CD4-positive, alpha-beta T cell treated with Interleukin-6 at 100 ng/mL for 8 hours (primary cell): ENCODE measurements at places on chromosomes 1 and 21.

GRCh38 chr1:186473047-186473446 lies 12.1 kb upstream of the PDC start:
- no peak for DNase-seq

DNA sequence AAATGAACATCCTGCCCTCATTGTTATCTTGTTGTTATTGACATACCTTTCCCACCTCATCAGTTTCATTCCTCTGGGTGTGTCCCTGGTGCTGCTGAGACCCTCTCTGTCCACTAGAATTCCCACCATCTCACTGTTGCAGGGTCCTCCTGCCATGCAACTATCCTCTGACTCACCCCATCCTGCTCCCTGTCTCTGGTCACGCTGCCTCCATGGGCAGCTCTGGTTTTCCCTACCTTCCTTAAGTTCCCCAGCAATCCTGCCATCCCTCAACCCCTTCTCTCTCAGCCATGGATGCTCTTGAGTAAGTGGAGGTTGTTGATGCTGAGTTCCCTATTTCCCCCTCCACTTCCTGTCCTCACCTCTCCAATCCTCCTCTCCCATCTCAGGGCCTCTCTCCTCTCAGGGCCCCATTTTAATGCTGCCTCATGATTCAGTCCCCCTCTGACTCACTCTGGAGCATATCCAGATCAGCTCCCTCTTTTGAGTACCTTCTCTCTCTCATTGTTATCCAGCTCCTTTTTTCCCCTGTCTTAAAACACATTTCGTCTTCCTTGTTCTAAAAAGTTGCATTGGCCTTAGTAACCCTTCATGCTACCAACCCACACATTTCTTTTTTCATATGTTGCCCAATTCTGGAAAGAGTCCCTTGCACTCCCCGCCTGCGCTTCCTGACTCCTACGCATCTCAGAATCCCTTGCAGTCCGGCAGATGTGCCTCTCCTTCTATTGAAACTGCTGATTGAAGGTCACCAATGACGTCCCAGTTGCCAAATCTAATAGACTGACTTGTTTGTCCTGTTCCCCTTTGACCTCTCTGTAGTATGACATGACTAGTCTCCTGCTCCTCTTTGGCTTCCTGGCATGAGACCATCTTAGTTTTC lies 92.0 kb downstream of the CNIH3 start:
- DNase-seq = no peak

DNA sequence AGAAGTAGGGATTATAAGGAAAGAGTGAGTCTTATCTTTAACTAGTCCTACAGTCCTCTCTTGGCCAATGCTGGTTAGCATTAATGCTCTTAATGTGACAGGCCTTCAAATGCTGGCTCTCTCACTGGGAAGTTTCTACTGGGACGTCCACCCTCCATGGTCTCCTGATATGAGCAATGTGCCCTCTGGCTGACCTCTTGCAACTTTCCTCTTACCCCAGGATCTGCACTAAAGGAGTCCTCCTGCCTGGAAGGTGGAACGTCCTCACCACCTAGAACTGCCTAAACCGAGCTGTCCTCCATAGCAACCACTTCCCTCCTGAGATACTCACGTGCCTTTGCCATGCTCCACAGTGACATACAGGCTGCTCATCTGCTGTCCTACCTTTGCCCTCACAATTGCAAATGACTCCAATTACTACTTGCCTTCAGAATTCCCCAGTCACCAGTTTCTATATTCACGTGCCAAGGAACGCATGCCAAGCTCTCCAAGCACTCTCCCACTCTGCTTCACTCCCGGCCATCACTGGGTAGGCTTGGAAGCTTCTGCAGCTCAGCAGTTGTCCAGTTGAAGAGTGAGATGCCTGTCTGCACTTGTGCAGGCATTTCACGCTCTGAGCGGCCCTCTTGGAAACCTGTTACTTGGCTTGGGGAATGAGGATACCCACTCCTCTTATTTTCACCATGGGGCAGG lies 404.7 kb downstream of the RRAGC start:
- no peak for DNase-seq

GRCh38 chr1:238409191-238409850 lies 518.6 kb upstream of the ZP4 start:
- no peak for DNase-seq

DNA sequence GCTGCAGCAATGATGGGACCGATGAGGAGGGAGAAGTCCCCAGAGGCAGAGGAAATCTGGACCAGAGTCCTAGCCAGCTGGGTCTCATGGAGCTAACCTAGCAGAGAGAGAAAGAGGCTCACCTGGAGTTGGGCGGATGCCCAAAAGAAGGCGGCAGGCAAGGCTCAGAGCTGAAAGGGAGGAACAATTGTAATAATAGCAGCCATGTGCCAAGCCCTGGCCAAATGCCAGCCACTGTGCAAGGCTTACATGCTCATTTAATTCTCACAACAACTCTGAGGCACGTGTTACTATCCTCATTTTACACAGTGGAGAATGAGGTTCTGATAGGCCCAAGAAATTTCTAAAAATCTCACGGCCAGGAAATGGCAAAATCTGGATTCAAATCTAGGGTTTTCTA lies 50.0 kb upstream of the ZNF648 start:
- DNase-seq = no peak

GRCh38 chr1:112358061-112358770 lies 37.8 kb upstream of the CTTNBP2NL start:
- DNase-seq = no peak
